ENCODE measurements at places on chromosomes 2 and 18. TPM values are rescaled to one million over a fixed set of nuclear protein-coding genes. Genes with fewer than 3 reads are reported as not detected.

The AQP12B gene
- not detected for total RNA-seq

The SEPTIN10 gene
- total RNA-seq = 61.7 TPM

DNA sequence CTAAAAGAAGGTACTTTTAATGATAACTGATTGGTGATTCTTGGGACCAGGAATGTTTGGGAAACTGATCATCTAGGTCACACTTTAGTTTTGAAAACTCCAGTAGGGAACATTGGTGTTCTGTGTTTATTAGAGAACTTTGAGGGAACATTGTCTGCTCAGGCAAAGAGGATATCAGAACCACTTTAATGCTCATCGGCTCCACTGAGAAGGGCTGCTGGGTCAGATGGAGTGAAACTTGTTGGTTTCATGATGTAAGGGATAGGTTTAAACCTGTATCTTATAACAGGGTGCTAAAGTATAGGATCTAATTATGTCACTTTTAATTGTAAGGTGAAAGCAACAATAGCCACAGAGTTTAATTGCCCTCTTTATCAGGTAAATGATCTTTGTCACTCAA, 14.2 kb upstream of the POLI start:
- no peak for DNase-seq

GRCh38 chr2:43325107-43325811, 98.9 kb upstream of the ZFP36L2 start:
- DNase-seq = no peak

GRCh38 chr2:9703701-9704221, 73.0 kb upstream of the YWHAQ start:
- DNase-seq = no peak

- no peak for DNase-seq
These were observed 154.3 kb downstream of the EIPR1 start for GRCh38 chr2:3223080-3223923.

GRCh38 chr18:70200286-70200685, 5.2 kb downstream of the RTTN start:
- no peak for DNase-seq

GRCh38 chr2:64400733-64401528, 53.0 kb upstream of the LGALSL start:
- no peak for DNase-seq

DNA sequence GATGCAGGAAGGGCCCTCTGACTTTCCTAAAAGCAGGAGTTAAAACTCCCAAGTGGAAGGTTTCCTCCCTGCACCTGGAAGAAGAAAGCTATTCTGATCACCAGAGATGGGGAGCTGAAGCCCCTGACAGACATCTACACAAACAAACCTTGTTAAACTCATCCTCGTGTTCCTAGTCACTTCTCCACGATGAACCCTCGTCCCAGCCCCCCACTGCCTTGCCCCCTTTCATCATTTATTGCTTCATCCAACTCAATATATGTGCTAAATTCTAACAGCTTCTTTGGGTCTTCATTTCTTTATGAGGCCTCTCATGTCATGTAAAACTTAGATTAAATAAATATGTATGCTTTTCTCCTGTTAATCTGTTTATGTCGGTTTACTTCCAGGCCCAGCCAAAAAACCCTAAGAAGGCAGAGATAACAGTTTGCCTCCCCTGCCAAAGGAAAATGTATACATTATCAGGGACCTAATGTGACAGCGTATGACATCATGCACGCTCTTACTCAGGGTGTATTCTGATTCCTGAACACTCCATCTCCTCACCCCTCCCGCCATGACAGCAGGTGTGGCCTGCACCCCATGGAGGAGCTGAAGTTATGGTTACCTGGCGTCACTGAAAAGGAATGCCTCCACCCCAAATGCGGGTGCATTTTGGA, 287.2 kb downstream of the STK39 start:
- DNase-seq = no peak

Measured in right atrium auricular region (tissue), 2 donors.